ENCODE measurements at places on chromosomes 3 and 15.

DNA sequence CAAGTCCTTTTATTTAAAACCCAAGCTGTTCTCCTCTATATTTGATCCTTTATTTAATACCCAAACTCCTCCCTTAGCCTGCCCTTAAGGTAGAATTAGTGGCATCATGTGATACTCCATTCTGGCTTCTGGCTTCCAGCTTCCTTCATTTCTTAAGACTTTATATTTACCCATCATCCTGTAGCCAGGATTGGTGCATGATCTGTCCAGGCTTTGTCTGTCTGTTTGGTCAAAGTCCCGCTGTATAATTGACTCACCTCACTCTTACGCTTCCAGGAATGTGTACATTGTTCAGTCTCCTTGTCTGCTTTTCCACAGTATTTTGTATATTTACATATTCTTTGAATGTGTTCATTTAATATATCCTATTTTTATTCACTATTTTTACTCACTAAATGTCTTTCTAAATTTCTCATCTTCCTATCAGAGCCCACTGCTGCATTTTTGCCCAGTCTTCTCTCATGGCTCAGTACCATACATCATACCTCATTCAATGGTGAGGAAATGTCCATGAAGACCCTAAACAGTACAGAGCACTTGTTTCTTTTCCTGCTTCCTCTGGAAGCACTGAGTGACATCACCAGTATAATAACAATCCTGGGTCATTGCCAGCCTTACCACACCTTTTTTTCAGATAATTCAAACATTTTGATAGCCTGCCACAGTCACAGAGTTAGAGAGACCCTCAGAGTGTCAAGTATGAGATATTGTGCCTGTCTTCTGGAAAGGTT lies 31.5 kb downstream of the TMEM108 start:
- no peak for DNase-seq

GRCh38 chr3:184277366-184277765 lies 1.5 kb downstream of the ECE2 start:
- DNase-seq, result no peak

GRCh38 chr3:72797773-72798543 lies 50.3 kb downstream of the SHQ1 start:
- DNase-seq, result no peak

DNA sequence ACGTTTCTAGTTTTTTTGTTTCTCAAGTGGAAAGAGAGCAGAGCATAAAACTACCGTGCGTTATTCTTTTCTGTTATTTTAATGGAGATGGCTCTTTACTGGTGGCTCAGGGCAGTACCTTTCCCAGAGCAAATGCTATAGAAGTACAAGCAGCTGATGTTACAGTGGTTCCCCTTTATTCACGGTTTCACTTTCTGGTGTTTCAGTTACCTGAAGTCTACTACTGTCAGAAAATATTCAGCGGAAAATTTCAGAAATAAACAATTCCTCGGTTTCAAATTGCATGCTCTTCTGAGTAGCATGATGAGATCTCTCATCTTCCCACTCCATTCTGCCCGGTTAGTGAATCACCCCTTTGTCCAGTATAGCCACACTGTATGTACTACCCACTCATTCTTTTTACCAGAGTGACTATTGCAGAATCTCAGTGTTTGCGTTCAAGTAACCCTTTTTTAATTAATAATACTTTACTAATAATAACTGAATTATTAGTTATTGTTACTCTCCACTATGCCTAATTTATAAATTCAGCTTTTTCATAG lies 597.5 kb upstream of the ROBO2 start:
- no peak for DNase-seq

GRCh38 chr3:129686941-129687340 lies 80.5 kb upstream of the PLXND1 start:
- DNase-seq, result peak; percentile 20

Measured in DMS79 (cell line).